ENCODE measurements at places on chromosomes 1 and 21.

DNA sequence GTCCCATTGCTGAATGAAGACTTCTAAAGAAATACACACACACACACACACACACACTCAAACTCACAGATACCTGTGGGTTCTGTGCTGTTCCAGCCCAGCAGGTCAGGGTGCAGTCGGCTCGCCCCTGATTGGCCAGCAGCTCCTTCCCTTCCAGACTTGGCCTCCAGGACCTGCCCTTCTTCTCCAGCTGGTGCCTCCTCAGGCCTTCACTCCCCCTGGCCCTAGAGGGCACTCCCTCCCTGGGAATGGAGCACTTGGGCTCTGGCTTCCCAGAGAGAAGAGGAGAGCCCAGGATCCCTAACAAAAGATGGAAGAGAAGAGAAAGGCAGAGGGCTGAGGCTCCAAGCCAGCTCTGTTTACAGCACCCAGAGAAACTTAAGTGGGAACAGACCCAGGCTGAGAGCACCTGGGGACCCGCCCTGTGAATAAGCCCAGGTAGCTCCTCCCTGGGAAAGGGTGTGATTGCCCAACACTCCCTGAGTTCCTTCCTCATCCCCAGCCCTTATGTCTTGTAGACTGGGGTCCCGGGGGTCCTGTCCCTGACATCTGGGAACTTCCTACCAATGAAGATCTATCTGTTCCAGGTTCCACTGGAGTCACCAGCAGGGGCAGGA is at the start of gene PGLYRP3:
Gene PGLYRP3, minus strand, starts transcription at position 383 of the 617 bp plus-strand sequence. CDS start 2,287 bp downstream, outside the sequence.
- no peak for DNase-seq

- no peak for DNase-seq
Observed at GRCh38 chr1:218499011-218499691, 154.0 kb downstream of the TGFB2 start.

- no peak for DNase-seq
Observed at GRCh38 chr21:16180614-16181013, 450.8 kb downstream of the USP25 start.

GRCh38 chr1:206448471-206448870 is 21.8 kb upstream of the IKBKE start:
- no peak for DNase-seq

DNA sequence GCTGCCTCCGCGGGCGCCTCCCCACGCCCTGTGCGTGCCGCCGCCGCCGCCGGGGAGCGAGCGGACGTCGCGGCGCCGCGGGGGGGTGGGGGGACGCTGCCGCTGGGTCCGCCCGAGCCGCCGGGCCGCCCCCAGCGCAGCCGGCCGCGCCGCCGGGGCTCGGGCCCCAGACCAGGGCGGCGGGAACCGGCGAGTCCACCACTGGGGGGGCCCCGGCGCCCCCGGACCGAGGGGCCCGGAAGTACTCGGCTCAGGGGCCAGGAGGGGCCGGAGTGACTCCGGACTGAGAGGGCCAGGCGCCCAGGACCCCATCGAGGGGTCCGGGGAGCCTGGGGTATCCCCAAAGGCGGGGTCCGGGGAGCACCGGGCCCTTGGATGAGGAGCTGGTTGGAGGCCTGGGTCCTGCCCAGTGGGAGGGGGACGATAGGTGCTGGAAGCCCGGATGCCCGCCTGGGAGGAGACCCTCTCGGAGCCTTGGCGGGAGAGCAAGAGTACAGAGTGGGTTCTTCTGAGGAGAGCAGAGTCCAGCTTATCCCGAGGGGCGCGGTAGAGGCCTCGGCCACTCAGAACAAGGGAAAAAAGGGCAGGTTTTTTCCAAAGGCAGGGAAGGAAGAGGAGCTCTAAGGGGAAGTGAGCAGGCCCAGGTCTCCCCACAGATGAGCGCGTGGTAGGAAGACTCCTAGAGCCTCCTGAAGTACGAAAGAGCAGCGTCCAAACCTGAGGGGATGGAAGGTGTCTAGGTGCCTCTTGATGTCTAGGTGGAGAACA is 556 bp downstream of the GMEB1 start:
- peak; percentile 45 for DNase-seq

GRCh38 chr21:40841524-40842196 is 5.3 kb downstream of the DSCAM start:
- DNase-seq: no peak

GRCh38 chr1:81111818-81112217 is 688.9 kb upstream of the ADGRL2 start:
- DNase-seq: no peak
